Activated gamma-delta T cell treated with anti-CD3 and anti-CD28 coated beads, Interleukin-2, amount 50 U/mL, for 16 hours (primary cell): ENCODE measurements at places on chromosomes 7 and 10.

GRCh38 chr10:92590623-92591549 lies 2.0 kb upstream of the KIF11 start:
- DNase-seq: no peak

DNA sequence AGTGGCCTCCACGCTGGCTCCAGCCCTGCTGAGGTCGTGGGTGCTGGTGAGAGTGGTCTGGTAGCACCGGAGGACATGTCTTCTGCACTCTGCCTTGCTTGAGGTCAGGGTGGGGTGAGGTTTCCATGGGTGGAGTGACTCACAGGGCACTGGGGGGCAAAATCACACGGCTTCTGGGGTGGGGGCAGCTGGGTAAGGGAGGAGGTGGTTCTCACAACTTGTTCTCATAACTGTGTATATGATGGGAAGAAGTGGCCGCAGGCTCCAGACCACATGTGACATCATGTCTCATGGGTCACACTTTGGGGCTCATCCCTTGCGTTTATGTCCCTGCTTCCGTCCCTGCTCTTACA lies 884 bp upstream of the PRF1 start:
- DNase-seq: peak; percentile 61

DNA sequence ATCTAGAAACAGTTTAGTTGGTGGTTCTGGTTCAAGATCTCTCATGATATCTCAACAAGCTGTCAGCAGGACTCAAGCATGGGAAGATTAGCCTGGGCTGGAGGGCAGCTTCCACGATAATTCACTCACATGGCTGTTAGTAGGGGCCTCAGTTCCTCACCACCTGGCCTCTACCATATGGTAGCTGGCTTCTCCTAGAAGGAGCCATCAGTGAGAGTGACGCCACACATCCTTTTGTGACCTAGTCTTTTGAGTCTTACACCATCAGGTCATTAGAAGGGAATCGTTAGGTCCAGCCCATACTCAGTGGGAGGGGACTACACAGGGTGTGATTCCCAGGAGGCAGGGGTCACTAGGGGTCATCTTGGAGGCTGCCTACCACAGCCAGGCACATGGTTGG lies 239.3 kb upstream of the PLPP4 start:
- DNase-seq: no peak

DNA sequence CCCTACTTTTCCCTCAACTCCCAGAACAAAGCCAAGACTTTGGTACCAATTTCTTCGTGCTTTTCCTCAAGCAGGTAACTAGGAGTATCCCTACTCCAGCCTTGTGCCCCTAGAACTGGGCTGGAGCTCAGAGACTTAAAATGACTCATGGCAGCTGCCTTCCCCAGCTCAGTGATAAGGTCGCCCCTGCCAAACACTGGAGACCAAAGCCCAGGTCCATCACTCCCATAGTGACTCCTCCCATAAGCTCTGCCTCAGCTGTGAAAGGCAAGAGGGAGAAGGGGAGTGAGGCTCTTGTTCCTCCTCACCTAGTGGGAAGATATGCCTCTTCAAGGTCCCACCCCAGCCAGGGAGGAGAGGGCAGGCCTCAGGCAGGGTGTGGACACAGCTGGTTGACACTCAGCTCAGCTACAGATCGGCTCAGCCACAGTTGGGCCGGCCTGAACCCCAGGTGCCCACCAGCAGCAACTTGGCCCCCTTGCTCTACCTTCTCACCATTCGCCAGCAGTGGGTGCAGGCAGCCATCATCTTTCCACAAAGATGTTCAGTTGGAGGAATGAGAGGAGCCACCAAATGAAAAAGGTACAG lies 13.8 kb upstream of the CYREN start:
- no peak for DNase-seq

DNA sequence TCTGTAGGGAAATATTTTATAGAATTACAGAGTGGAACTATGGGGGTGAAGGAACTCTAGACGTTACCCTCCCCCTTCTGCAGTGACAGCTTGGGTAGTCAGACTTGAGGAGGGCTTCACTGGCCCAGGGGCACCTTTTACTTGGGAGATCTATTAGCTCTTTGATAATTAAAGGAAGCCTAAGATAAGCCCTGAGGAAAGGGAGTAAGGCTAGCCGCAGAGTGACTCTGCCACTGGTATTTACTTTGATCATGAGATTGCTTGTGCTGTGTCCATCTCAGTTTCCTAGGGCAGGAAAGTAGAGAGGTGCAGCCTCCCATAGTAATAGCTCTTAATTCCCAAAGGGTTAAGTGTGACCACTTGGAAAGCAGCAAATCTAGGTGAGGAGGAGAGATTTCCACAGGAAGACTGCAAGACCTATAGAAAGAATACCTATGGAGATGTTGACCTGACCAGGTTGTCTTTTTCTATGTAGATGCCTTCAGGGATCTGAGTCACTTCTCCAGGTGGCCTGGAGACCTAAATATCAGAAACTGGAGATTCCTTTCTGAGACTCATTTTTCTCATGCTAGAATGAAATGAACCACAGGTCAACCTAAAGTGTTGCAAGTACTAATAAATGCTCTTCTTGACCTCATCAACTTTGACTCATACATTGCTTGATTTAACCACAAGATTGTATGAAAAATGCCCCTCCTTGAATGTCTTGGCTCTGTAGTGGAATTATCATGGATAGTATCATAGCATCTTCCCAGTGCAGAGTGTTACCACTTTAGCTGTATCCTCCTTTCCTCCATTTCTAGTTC lies 447.3 kb upstream of the GHITM start:
- DNase-seq: no peak

GRCh38 chr7:74466196-74466813 lies 12.6 kb downstream of the GTF2IRD1 start:
- DNase-seq: no peak

- no peak for DNase-seq
These were observed 16.5 kb downstream of the NPFFR1 start for GRCh38 chr10:70267161-70267933.

- DNase-seq: no peak
These were observed 22.8 kb upstream of the AGMO start for GRCh38 chr7:15584575-15584974.

GRCh38 chr10:51198170-51198569 lies 123.9 kb downstream of the PRKG1 start:
- DNase-seq: no peak

- no peak for DNase-seq
These were observed 72.4 kb upstream of the PDE1C start for GRCh38 chr7:32142649-32143048.
